ENCODE measurements at places on chromosomes 12 and 14. TPM values are rescaled to one million over a fixed set of nuclear protein-coding genes. Genes with fewer than 3 reads are reported as not detected.

Gene TDRD9
- total RNA-seq = 0.62 TPM

Gene C12orf43
- 20.6 TPM for total RNA-seq

Gene FOXM1
- 46.7 TPM for total RNA-seq

Gene TMEM179
- not detected for total RNA-seq

Gene ADAM20
- 0.04 TPM for total RNA-seq

Gene IAPP
- not detected for total RNA-seq

Gene CFAP54
- 0.57 TPM for total RNA-seq

Gene RIMKLB
- 17.2 TPM for total RNA-seq

Gene TROAP
- 6.7 TPM for total RNA-seq

Gene SERPINA3
- 3.8 TPM for total RNA-seq

Gene EID3
- total RNA-seq = 0.78 TPM

Gene AQP2
- total RNA-seq = not detected

Gene SERPINA5
- not detected for total RNA-seq

Gene ACSS3
- 6.4 TPM for total RNA-seq

Gene CCT2
- 262 TPM for total RNA-seq

Gene ACVRL1
- 0.61 TPM for total RNA-seq

Gene GPR68
- 5.4 TPM for total RNA-seq

Gene LRTM2
- not detected for total RNA-seq

Gene KCNK13
- not detected for total RNA-seq

Gene TAS2R19
- 0.39 TPM for total RNA-seq

Gene RPAP3
- 13.6 TPM for total RNA-seq
